ENCODE measurements at places on chromosomes 6 and 20.

DNA sequence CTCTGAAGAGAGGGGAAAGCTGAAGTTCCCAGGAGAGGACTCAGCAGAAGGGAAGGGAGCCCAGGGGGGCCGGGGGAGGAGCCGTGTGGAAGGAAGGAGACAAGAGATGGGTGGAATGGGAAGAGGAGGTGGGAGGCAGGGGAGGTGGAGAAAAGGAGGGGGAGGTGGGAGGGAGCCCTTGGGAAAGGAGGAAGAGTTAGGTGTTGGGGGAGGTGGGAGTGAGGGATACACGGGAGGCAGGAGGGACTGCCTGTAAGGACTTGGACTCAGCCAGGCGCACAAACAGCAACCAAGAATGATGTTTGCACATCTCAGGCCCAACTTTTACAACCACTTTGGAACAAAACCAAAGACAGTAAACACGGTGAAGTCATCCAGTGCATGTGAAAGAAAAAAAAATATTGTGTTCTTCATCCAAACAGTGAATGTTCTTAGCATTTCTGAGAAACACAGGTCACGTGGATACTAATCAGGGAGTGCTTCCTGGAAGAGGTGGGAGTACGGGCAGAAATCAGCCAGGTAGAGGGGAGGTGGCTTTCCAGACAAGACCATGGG is 17.4 kb upstream of the LSM14B start:
- DNase-seq = no peak

GRCh38 chr20:15843777-15844176 is 729.5 kb downstream of the KIF16B start:
- no peak for DNase-seq

- DNase-seq = no peak
Observed at GRCh38 chr6:5729080-5729434, 277.7 kb downstream of the NRN1 start.

- no peak for DNase-seq
Observed at GRCh38 chr6:55886185-55886836, 10.9 kb upstream of the BMP5 start.

- no peak for DNase-seq
Observed at GRCh38 chr6:106799031-106799894, 169.9 kb downstream of the QRSL1 start.

DNA sequence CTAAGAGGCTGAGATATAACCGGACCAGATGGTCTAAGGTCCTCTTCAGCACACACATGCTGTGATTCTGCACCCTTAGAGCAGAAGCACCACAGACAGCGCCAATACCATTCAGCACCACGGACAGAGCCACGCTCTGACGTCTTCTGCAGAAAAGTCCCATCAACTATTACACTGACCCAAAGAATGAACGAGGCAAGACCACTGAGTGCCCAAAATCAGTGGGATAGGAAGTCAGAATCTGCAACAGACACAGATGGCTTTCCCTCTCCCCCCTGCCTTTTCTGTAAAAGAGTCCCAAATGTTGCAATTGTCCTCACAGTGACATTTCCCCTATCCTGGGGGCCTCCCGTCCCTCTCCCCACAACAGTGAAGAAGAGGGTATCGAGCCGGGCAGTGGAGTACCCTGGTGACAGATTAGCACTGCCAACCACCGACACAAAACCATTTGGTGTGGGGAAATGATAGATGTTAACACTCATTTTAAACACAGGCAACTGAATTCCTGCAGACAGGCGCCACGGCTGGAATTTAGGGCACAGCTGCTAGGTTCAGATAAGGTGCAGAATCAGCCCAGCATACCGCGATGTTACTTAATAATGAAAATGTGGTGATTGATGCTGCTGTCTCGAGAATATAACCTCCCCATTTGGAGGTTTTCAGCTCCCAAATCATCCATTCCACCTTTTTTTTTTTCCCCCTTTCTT is 66.6 kb upstream of the CTNNBL1 start:
- DNase-seq = no peak

DNA sequence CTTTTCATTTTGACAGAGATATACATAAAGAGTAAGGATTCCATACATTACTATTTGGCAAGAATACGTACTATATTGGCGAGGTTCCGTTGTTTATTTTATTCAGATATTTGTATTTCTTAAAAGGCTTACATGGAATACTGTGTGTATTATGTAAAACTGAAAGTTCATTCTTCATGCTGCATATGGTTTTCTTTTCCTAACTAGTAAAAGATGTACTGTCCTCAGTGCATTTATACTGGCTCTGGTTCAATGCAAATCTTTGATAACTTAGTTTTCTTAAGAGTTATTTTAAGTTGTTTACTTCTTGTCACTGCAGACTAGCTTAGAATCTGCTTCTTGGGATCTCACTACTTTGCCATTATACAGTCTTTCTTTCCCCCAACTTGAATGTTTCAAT is 42.0 kb downstream of the ADGRB3 start:
- no peak for DNase-seq

DNA sequence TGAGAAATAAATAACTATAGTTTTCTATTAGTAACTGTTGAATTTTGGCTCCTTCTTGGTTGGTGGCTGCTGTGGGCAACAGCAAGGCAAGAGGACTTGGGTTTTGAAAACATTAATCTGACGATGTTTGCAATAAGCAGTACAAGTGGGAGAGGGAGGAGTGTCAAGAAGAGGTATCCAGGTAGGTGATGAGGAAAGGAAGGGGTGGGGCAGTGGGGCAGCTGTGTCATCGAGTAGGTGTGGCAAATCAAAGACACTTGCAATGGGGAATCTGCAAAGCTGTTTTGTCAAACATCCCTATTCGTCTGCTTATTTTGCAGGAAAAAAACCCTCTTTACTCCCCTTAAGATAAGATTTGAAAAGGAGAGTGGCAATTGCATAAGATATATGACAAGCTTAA is 171.9 kb upstream of the MAP3K7 start:
- no peak for DNase-seq

- DNase-seq = no peak
Observed at GRCh38 chr6:19028201-19028600, 641.1 kb downstream of the RNF144B start.

DNA sequence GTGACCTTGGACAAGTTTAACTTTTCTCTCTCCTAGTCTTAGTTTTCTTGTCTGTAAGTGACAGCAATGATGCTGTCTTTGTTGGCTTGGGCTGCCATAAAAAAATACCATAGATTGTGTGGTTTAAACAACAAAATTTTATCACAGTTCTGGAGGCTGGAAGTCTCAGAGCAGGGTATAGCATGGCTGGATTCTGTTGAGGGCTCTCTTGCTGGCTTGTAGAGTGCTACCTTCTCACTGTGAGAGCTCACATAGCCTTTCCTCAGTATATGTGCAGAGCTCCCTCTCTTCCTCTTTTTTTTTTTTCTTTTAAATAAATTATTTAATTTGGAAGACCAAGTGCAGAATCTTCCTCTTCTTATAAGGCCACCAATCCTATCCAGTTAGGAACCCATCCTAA is 26.3 kb downstream of the HFE start:
- no peak for DNase-seq

DNA sequence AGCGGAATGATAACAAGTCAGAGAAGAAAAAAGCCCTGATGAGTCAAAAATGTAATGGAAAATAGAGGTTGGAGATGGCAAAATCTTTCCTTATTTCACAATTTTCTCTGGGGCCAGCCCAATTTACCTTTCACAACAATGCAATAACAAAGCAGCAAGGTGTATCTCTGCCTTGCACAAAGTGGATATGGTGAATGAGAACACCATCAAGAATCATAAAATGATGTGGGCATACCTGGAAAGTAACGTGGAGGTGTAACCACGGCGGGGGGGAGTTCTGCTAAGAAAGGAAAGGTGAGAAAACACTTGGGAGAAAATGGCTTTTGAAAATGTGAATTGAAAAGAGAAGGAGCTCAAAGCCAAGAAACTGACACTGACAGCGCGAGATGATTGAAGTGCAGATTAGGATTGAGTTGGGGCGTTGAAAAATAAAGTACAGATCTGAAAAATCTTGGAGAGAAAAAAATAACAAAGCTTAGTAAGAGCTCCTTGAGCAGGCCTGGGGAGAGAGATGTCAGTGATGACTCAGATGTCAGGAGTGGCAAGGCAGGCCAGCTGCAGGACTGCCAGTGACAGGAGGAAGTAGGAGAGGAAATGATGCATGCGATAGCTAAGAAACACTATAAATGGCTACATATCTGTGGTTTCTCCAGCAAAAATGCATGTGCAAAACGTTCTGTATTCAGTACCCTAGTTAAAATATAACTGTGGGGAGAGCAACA is 26.2 kb downstream of the ARHGAP18 start:
- DNase-seq = peak; percentile 82

- DNase-seq = no peak
Observed at GRCh38 chr6:10854922-10855632, 16.7 kb upstream of the MAK start.

GRCh38 chr20:23350904-23351838 is 580 bp downstream of the NXT1 start:
- DNase-seq = peak; percentile 57

- no peak for DNase-seq
Observed at GRCh38 chr6:16757332-16757731, 3.9 kb downstream of the ATXN1 start.

- no peak for DNase-seq
Observed at GRCh38 chr6:143000811-143001210, 55.8 kb upstream of the HIVEP2 start.

- DNase-seq = no peak
Observed at GRCh38 chr6:35064290-35064689, 76.8 kb downstream of the TCP11 start.

DNA sequence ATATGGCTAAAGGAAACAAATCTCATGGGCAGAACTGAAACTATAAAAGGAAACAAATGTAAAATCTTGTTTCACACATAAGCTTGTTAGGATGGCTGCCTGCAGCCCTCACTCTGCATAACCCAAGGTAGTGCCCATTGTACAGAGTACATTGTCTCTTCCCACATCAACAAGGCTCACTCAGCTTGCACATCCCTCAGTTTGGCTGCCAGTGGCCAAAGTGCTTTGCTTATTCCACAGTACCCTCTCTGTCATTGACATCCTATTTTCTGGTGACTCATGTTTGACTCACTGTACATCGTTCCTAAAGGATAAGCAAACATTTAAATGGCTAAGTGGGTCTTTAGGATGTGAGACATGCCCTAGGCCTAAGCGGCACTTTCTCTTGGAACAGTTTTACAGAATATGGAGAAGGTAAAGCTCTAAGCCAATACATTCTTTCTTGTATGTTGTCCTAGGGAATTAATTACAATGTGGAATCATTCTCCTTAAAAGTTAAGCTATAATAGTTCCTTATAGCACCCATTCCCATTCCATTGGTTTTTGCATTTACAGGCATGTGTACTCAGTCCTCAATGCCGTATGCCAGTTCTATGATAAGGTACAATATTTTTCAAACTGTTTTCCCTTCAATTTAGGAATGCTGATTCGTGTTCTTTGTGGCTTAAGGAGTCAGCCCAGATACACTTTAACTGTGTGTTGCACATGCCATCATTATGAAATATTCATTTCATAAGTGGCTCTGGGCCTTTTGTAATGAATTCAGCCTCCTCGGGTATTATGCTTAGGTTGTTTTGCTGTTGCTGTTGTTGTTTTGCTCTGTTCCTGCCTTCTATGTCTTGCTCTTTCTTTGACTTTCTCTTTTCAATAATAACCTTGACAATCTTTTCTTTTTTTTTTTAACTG is 5.5 kb downstream of the ANKEF1 start:
- DNase-seq = no peak

DNA sequence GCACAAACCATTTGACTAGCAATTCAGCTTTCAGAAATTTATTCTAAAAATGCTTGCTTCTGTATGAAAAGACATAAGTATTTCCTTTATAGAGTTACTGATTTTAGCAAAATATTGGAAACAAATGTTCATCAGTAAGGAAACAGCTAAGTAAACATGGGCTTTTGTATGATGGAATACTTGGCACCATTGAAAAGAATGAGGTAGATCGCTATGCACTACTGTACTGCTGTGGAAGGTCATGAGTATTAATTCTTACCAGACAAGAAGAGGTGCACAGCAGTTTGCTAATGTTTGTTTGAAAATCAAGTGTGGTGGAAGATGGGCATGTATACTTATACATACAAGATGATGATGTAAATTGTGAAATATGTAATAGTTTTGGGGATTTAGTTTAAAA is 73.0 kb downstream of the FARS2 start:
- DNase-seq = no peak

DNA sequence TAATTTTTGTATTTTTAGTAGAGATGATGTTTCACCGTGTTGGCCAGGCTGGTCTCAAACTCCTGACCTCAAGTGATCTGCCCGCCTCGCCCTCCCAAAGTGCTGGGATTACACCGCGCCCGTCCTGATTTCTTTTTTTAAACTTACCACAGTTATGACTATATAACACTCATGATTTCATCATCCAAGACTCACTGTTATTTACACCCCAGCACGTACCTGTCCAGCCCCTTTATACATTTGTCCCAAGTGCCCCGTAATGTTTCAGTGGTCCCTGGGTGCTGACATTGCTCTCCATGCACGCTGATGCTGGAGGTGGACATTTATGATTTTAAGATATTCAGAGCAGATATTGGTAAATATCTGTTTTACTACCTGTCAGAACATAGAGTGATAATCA is 219.9 kb upstream of the GMDS start:
- no peak for DNase-seq

- no peak for DNase-seq
Observed at GRCh38 chr6:46288835-46289234, 118.1 kb upstream of the ENPP5 start.

DNA sequence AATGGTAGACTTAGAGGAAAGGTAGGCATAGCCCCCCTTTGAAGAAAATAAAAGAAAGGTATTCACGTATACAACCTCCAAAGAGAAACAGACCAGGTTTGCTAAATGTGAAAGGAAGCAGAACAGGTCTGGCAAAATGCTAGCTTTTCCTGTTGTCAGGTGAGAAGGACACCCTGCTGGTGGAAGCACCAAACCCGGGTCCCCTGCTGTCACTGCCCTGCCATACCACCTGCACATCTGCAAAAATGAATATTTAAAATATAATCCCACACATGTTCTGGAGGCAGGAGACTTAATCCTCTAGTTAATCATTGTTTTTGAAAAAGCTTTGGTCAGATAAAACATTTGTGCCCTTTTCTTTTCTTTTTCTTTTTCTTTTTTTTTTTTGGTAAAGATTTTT is 48.9 kb upstream of the OLIG3 start:
- DNase-seq = no peak

GRCh38 chr6:33908025-33908424 is 104.2 kb upstream of the MLN start:
- no peak for DNase-seq

DNA sequence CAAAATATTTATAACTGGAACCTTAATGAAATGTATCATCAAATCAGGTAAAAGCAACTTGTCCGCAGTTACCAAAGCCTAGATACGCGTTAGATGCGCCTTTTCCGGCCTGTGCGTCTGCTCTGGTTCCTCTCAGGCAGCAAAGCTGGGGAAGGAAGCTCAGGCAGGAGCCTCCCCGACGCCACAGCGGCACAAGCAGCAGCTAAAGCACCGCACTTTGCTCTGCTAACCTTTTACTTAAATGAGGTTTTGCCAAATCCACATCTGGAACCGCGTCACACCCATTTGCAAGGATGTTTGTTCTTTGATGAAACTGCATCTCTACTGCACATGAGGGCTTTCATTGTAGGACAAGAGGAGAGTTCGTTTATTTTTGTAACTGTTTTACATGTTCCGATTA is 36.8 kb downstream of the THBS2 start:
- no peak for DNase-seq

DNA sequence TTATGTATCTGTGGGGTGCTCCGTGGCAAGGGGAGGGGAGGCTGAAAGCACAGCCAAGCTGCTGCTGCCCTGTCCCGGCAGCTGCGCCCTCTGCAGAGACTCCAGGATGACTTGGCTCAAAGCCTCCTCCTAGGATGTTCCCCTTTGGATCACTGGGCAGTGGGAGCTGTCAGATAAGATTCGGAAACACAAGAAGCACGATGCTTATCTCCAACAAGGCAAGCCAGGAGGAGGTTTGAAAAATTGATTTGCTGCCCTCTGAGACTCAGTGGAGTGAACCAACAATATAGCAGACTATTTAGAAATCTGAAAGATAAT is 776.4 kb downstream of the C6orf118 start:
- DNase-seq = no peak
